ENCODE measurements at places on chromosomes 16 and 17.

DNA sequence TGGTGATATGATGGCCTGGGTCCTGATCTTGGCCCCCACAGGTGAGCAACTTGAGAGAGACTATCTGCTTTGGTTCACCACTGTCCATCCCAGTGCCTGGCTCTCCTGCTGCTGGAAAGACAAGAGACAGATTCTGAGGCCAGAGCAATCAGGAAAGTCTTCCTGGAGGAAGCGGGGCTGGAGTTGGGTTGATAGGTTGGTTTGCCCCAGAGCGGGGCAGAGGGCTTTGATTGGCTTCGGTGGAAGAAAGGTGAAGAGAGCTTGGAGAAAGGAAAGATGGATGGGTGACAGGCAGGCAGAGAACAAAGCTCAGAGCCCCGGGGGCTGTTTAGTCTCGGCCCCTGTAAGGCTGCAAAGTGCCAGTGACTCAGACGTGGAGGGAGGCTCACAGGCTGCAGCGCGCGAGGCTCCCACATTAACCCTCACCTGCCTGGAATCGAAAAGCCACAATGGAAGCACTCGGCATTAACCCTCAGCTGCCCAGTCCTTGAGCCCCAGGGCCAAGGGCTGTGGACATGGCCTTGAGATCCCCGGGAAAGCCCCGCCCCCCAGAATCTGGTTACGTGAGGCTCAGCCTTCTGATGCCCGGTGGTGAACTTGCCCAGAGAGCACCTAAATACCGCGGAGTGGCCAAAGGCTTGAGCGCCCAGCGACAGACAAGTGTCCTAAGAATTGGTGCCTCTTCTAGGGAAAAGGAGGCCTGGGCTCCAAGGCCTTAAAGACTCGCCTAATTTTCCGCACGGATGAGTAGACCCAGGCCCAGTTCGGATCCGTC, 996 bp upstream of the CPNE2 start:
- no peak for DNase-seq

DNA sequence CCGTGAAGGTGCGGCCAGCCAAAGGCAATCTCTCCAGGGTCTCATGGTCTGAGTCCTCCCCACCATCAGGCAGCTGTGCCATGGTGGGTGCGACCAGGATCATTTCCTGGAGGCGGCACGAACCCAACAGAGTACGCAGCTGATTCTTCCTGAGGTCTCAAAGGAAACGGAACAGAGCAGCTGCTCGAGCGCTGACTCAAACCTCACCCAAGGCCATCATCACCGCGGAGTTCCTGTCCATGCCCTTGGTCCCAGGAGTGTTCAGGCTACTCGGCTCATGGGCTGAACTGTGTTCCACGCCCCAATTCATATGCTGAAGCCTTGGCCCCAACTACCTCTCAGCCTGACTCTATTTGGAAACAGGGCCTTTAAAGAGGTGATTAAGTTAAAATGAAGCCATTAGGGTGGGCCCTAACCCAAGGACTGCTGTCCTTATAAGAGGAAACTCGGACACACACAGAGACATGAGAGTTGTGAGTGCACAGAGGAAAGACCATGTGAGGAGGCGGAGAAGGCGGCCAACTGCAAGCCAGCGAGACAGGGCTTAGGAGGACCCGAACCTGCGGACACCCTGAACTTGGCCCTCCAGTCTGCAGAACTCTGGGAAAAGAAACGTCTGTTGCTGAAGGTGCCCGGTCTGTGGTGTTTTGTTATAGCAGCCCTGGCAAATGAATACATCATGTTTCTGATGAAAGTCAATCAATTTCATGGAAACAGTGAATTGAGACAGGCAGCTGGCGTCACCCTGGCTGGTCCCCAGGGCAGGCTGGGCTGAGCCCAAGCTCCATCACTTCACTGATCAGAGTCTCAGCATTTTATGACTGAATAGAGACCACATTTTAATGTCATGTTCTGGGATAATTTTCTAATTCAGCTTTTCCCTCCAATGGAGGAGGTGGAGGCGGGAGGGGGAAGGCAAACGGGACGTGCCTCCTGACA, 13.7 kb downstream of the MXRA7 start:
- DNase-seq: no peak

- DNase-seq: no peak
Measured at GRCh38 chr17:41010441-41010840, 1.5 kb upstream of the KRTAP3-1 start.

- no peak for DNase-seq
Measured at GRCh38 chr16:85928401-85928820, 29.4 kb downstream of the IRF8 start.
